BJ (cell line): ENCODE measurements at places on chromosomes 16 and 17.

DNA sequence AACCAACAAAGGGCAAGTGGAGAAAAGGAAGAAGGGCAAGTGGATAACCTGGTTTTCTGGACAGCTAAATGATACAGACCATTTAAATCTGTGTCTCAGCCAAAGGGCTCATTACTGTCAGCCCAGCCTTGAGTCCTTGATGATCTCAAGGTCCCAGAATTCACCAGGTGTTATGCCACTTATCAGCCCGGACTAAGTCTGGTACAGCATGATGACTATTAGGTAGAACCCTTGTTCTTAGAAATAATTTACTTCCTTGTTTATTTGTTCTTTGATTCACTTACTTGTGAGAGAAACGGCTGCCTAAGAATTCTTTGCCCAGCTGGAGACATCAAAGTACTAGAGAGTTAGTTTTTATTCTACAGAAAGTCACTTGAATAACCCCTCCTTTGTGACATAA is 3.5 kb downstream of the PDILT start:
- no peak for DNase-seq

DNA sequence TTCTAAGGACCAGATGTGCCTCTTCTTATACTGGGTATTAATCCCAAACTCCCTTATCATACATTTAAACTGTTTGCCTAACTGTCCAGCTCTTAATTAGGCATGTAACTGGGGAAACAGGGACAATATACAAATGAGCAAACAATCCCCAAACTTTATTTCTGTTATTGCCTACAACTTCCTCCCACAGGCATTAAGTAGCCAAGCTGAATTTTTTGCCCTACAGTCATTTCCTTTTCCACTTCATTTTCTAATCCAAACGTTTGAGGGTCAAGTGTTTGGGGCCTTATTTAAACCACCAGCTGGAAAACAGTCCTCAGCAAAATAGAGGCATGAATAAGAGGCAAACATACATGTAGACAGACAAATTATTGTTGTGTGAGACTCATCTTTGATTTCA is 77.4 kb upstream of the CCL2 start:
- peak; percentile 72 for DNase-seq

- DNase-seq: no peak
Observed at GRCh38 chr17:45018848-45019711, 32.4 kb downstream of the DCAKD start.

DNA sequence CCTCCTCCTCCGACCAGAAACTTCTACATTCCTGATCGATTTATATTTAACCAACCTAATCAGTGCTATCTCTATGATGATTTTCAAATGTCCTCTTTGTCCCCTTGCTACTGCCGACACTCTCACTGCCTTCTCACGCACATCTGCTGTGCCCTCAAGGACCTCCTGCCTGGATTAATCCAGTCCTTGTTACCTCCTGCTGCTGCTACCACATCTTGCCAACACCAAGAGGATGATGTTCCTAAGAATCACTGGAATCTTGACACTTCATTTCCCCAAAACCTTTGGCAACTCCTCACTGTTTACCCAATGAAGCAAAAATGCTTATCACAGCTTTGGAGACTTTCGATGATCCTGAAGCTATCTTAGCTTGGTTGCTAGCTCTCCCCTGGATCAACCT is 287.3 kb upstream of the AXIN2 start:
- DNase-seq: no peak

DNA sequence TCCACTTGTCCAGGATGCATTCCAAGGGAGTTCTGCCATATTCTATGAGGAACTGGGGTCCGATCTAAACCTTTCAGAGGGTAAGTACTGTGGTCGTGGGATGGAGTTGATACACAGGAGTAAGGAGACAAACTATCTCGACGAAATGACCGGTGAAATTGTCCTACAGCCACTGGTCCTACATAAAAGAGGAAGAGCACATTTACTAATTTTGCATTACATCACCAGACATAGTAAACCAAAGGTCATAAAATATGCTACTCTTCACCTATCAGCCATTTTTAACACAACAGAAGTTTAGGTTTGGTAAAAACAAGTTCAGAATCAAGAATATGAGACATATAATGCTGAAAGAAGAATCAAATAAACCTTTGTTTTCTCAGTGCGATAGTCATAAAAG is 8.1 kb downstream of the HSF5 start:
- DNase-seq: no peak

DNA sequence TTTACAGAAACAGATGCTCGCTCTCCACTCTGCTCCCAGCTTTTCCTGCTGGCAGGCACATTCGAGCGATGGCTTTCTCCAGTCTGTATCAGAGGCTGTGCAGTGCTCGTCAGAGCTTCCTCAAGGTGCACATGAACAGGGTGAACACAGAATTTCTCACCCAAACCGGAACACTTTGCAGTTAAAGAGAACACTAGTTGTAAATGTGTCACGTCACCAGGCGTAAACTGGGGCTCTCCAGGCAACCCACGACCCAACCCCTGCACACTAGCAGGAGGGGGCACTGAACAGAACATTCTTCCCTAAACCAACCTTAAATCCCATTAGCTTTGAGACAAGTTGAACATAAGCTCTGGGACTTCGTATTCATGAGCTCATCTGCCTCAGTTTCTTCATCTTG is 119.0 kb downstream of the RMI2 start:
- DNase-seq: no peak

DNA sequence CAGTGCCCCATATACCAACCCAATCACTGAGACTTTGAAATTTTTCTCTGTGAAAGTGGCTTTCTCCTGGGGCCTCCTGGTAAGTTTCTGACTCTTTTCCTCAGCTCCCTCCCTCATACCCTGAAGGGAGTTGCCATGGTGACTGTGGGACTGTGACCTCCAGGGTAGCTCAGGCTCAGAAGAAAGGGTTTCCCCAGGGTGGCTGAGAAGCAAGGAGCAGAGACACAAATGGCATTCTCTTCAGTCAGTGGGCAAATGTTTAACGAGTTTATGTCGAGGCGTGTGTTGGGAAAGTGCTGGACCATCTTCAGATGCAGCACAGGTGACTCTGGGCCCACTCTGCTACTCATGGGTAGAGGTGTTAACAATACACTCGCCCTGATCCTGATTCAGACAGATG is 46.8 kb downstream of the MRPS23 start:
- DNase-seq: no peak
